ENCODE measurements at places on chromosomes 7 and 10.

- no peak for DNase-seq
These were observed 251.6 kb upstream of the MEOX2 start for GRCh38 chr7:15938115-15938514.

DNA sequence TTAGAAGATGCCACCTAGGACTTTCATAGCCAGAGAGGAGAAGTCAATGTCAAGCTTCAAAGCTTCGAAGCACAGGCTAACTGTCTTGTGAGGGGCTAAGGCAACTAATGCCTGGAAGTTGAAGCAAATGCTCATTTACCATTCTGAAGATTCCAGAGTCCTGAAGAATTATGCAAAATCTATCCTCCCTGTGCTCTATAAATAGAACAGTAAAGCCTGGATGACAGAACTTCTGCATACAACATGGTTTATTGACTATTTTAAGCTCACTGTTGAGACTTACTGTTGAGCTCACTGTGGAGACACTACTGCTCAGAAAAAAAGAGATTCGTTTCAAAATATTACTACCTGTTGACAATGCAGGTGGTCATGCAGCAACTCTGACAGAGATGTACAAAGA, 28.6 kb downstream of the TNS3 start:
- no peak for DNase-seq

- DNase-seq = no peak
These were observed 19.6 kb upstream of the SMKR1 start for GRCh38 chr7:129482781-129483180.

- no peak for DNase-seq
These were observed 15.5 kb upstream of the ICA1 start for GRCh38 chr7:8277394-8277982.

- DNase-seq = peak; percentile 14
These were observed 108.5 kb upstream of the ANLN start for GRCh38 chr7:36280840-36281812.

GRCh38 chr10:90179696-90180407, 478.5 kb downstream of the KIF20B start:
- DNase-seq = no peak

- DNase-seq = no peak
These were observed 55.7 kb downstream of the TMEM209 start for GRCh38 chr7:130149281-130150139.

GRCh38 chr7:41312235-41312634, 390.7 kb downstream of the INHBA start:
- DNase-seq = no peak

- DNase-seq = peak; percentile 45
These were observed 277.4 kb upstream of the KLF14 start for GRCh38 chr7:131011432-131011742.

GRCh38 chr7:150357771-150358427, 10.7 kb upstream of the REPIN1 start:
- DNase-seq = no peak

DNA sequence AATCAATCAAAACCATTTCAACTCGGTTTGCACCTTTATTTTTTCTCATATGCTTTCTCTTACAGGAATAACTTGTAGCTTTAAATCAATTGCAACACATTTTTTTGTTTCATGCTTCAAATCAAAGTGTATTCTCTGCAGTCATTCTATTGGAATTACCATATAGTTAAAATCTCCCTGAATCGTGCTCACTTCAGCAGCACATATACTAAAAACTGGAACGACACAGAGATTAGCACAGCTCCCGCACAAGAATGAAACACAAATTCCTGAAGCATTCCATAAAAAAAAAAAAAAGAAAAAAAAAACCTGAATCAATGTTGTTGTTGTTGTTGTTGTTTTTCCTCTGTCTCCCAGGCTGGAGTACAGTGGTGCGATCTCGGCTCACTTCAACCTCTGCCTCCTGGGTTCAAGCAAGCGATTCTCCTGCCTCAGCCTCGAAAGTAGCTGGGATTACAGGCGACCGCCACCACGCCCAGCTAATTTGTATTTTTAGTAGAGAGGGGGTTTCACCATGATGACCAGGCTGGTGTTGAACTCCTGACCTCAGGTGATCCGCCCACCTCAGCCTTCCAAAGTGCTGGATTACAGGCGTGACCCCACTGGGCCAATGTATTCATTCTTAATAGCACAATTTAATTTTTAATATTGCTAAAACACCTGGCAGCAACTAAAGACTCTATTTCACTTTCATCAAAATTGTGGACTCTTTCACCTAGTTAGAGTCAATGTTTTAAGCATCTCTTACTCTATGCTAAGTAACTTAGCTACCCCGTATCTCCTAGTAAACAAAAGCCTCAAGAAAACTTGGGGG, 26.3 kb downstream of the ANKRD61 start:
- no peak for DNase-seq

GRCh38 chr7:2982831-2983230, 60.8 kb downstream of the CARD11 start:
- DNase-seq = peak; percentile 56

DNA sequence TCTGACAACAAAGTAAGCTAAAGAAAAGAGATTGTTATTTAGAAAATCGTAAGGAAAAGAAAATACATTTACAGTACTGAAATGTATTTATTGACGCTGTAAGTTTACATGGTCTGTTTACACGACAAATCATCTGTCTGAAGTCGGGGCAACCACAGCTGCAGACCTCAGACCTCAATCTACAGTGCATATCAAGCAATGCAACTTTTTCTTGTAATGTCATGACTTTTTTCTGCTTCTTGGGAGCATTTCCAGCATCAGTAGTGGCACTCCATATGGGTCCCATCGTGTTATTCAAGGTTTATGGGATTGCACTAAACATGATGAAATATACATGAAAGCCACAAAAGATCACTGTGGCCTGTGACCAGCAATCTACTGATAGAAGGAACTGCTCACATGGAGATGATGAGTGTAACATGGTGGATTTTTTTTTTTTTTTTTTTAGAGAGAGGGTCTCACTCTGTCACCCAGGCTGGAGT, 77.1 kb downstream of the MTPN start:
- DNase-seq = no peak

DNA sequence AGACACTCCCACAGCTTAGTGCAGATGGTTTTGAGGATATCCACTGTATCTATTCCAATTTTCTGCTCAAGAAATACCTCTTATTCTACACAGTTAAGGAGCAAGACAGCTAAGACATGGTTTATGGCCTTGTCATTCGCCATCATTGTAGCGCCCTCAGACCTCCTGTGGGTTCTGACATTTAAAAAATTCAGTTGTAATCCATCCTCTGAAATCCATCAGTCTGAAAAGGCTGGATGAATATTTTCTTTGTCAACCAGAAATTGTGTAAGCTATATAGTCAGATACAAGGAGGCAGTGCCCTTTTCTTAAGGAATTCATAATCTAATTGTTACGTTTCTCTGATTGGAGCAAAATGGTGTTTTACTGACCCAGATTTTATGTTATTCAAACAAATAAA, 353.6 kb downstream of the GALNT17 start:
- DNase-seq = no peak

DNA sequence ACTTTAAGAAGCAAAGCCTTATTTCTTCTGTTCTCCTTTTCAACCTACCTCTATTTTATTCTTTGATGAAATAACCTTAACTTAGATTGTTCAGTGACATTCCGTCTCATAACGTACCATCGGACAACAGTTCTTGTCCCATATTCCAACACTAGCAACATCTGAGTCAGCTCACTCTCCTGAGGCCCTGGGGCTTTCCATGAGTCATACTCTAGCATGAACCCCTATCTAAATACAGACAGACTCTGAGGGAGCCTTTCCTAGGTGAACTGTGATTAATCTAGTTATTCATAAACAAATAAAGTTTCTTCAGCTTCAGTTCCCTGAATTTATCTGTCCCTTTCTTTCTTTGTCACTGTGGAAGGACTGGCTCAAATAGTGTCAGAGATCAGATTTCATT, 168.7 kb upstream of the LYZL1 start:
- no peak for DNase-seq

DNA sequence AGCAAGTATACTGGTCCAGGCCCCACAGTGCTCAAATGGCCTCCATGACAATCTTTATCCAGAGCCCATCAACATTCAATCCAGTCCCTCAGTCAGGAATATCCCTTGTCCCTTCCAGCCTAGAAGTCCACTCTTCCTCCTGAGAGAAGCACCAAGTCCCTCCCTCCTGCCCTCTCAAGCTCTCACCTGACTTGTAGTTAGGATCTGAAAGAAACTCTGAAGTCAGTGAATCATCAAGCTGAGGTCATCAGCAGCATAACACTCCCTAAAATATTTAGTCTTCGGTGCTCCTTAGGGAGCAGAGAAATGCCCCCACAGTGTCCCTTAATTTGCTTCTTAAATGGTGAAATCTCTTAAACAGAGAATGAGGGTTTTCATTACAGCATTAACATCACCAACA, 31.0 kb downstream of the GRM8 start:
- DNase-seq = no peak

DNA sequence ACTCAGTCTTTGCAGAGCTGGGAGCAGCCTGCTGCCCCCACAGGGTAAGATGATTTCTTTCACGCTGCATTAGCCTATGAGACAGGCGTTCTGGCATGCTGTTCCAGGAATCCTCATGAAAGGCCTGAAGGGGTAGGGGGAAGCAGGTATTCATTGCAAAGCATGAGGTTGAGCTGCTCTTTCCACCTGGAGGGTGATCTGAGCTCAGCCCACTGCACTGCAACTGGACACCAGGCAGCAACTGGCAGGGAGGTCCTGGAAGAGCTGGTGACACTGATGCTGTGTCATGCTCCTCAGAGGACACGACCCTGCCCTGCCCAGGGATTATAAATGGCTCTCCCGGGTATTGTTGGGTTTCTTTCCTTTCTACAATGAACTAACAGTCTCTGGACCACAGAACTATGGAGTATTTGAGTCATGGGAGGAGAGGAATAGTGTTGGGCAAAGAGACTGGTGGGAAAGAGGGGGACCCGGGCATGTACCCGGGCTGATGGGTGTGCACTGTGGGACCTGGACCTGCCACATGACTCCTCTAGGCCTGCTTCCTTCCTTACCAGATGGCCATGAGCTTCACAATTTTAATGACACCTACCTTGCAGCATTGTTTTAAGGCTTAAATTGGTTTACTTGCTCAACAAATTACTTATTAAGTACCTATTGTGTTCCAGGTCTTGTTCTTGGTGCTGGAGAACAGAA, 24.3 kb downstream of the SLC25A28 start:
- no peak for DNase-seq

GRCh38 chr7:1529383-1530116, 952 bp upstream of the MAFK start:
- DNase-seq = no peak

GRCh38 chr10:102627291-102627735, 17.0 kb upstream of the TRIM8 start:
- DNase-seq = no peak

- DNase-seq = peak; percentile 26
These were observed 6.5 kb downstream of the AHR start for GRCh38 chr7:17304926-17305325.

- DNase-seq = no peak
These were observed 378.5 kb upstream of the SEMA3C start for GRCh38 chr7:81297317-81297716.

DNA sequence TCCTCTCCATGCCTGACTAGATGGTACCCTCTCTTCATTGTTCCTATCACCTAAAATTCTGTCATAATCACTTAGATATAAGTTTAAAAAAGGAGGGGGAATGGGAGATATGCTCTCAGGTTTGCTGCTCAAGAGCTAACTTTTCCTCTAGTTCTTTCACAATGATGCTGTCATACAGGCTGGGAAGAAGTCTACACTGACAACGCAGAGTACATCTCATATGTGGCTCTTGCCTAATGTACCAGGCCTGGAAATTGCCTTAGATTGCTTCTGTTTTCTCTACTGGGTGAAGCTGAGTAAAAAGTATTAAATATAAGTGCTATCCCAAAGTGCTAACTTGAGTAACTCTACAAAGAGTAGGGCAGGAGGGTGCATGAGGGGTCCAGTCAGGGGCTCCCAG, 43.8 kb upstream of the BET1 start:
- DNase-seq = no peak

- DNase-seq = no peak
These were observed 142.6 kb upstream of the CDC14C start for GRCh38 chr7:48781752-48782151.

DNA sequence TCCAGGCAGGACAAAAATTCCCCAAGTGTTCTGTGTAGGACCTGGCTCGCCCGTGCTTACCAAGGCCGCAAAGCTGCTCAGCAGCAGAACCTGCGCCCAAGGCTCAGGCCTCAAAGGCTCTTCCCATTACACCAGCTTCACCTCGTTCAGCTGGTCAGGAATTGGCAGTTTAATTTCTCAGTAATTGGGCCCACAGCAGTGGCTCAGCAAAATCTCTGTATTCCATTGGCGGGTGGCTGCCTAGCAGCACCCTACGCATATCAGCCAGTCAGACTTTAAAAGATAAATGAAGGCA, 5.8 kb downstream of the FZD9 start:
- no peak for DNase-seq

DNA sequence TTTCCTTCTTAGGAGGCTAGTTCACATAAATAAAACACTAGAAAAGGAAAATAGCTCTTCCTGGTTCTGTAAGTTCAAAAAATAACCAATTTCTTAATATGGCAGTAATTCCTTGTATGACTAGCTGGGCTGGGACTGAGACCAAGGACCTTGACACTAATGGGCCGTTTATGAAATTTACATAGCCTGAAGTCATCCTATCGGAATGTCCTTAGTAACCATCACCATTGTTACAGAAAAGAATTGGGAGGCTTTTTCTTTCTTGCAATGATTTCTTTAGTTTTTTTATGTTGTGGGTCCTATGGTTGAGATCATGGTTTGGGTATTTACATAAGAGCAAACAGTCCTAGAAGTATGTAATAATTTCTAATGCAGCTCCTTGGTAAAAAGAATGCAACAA, 87.1 kb upstream of the HDAC9 start:
- DNase-seq = no peak

- DNase-seq = peak; percentile 4
These were observed at the start of gene DLG5 for GRCh38 chr10:77926566-77927401. TSS of gene DLG5 (minus strand) at chr10:77926755. CDS start at chr10:77926520, 235 bp downstream.

DNA sequence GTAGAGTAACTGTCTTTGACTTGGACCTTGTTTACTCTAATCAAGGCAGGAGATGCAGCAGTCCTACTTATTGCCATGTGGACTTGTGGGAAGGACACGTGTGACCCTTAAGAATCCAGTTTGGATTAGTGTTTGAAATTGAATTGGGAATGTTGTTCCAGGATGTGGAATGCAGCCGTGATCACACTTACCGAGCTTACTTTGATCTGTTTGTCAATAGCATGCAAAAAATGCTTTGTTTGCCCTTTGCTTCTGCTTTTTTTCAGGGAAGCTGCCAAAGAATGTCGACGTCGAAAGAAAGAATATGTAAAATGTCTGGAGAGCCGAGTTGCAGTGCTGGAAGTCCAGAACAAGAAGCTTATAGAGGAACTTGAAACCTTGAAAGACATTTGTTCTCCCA, 84.7 kb downstream of the CREM start:
- DNase-seq = no peak
